ENCODE measurements at places on chromosomes 4 and X.

- DNase-seq: no peak
Measured at GRCh38 chr4:89369581-89369980, 62.0 kb upstream of the GPRIN3 start.

- no peak for DNase-seq
Measured at GRCh38 chr4:165537028-165537648, 158.3 kb downstream of the CPE start.

DNA sequence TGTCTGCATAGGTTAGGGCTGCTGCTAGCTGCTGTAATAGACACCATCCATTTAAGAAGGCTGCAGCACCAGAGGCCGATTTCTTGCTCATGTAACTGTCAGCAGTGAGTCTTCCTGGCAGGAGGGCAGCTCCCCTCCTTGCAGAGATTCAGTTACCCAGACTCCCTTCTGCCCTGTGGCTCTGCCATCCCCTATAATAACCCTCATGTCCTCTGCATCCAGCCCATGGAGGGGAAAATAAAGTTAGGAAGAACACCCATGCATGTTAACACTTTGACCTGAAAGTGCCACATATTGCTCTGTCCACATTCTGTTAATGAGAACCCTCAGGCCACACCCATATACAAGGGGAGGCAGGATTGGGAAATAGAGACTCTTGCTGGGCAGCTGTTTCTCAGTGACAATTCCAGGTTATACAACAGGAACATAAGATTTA, 5.4 kb downstream of the STBD1 start:
- DNase-seq: no peak

DNA sequence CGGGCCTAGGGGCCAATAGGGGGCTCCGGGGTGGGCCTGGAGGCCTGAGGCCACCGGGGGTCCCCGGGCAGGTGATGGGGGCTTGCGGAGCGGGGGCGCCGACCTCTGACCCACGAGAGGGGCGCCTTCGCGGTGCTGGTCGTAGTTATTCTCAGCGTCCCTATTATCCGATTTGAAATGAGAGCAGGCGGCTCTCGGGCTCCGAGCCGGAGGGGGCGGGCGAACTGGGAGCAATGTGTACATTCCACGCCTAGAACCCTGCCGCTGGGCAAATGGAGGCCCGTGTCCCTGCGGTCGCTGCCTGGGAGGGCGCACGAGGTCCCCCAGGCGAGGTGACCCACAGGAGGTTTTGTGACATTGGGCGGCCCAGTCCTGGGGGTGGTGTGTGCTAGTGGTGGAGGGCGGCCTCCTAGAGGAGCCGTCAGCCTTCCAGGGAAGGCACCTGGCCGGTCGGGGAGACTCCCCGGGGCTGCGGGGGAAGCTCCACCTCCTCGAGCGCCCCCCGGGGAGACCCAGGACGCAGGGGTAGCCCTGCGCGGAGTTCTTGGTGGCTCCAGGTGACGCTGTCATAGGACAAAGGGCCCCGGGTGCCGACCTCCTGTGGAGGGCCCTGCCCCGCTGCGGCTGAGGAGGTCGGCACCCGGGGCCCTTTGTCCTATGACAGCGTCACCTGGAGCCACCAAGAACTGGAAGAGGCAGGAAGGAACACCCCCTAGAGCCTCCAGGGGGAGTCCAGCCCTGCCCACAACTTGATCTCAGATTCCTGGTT, 102.6 kb upstream of the PRKX start:
- peak; percentile 43 for DNase-seq

GRCh38 chrX:12798601-12799000, 7.4 kb downstream of the PRPS2 start:
- DNase-seq: no peak

- DNase-seq: no peak
Measured at GRCh38 chrX:88604433-88605221, 142.4 kb upstream of the CPXCR1 start.

GRCh38 chr4:160835789-160836188, 1328.0 kb downstream of the FSTL5 start:
- no peak for DNase-seq

Data from activated CD4-positive, alpha-beta T cell treated with anti-CD3 and anti-CD28 coated beads, Interleukin-2, amount 50 U/mL, for 48 hours (primary cell).